Esophagus squamous epithelium (tissue), 5 donors: ENCODE measurements at places on chromosomes 5 and 9.

DNA sequence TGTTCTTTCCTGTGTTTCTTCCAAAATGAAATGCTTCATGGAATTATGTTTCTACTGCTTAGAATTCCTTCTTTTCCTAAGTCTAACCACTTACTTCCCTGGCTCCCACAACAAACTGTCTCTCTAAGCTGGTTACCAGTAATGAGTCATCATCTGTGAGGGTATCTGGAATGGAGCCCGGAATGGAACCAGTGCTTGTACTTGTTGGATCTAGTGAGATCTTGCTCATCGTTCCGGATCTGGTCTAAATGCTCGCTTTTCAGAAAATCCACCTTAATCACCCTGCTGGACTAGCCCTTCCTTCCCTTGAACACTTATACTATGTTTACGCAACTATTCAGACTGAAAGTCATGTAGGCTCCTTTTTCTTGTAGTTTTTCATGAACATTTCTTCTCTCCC lies 184.8 kb downstream of the PBX3 start:
- no peak for DNase-seq

DNA sequence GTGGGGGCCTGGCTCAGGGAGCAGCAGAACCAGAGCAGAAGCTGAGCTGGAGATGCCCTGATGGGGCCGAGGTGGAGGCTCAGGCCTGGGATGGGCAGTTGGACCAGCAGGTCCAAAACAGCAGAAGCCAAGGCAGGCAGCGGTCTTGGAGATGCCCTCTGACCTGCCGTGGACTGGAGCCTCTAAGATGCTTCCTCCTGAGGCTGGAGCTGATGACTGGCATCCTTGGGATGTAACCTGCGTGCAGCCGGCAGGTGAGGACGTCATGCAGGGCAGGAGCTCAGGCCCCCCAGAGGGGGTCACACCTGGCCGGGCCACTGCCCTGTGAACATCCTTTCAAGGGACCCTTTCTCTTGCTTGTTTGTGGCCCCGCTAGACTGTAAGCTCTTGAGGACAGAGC lies 162.0 kb downstream of the RGS3 start:
- DNase-seq: no peak

- no peak for DNase-seq
These were observed at the start of gene GRK6 for GRCh38 chr5:177426566-177427210. Gene GRK6, plus strand, starts transcription at chr5:177426676. Its CDS starts 170 bp downstream, at chr5:177426846.

DNA sequence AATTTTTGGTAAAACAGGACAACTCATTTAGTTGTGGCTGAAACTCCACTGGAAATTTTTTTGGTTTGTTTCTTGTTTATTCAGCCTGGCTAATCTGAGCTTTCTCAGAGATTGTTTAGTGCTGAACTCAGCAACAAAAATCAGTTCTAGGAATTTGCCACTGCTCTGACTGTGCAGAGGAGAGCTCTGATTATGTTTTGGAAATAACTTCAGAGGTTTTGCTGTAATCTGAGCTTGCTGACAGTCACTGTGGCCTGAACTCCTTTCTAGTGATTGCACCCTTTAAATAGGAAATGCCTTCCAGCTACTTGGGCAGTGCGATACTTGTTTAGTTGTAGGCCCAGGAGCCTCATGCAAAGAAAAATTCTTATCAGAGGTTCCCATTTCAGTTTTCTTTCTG lies 60.2 kb downstream of the OSTF1 start:
- DNase-seq: no peak

GRCh38 chr9:130448035-130448624 lies 3.4 kb downstream of the ASS1 start:
- DNase-seq: no peak

- peak; percentile 13 for DNase-seq
These were observed 31.6 kb downstream of the TNFSF8 start for GRCh38 chr9:114898741-114899140.

- DNase-seq: no peak
These were observed 8.2 kb downstream of the COL27A1 start for GRCh38 chr9:114163517-114163951.

DNA sequence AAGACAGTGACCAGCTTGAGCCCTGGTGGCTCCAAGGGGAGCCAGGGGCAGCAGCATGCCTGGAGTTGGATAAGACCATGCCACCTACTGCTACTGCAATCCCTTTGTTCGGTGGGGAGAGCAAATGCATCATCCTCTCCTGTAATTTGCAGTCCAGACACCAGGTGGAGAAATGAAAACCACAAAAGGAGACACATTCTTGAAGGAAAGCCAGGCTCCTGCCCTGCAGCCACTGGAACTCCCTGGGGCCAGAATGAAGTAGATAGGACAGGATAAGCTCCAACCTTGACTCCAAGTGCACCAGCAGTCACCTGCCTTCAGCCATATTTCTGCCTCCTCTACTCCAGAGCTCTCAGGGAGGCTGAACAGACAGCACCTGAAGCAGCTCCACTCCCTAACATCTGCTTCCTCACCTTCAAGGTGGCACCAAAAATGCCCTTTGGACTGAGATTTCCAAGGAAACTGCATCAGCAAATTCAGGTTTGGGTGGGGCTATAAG lies 65.1 kb upstream of the IQGAP2 start:
- no peak for DNase-seq

- no peak for DNase-seq
These were observed 14.4 kb upstream of the PLEKHG4B start for GRCh38 chr5:77546-77945.

GRCh38 chr5:132451387-132451786 lies 39.2 kb downstream of the IRF1 start:
- DNase-seq: no peak

GRCh38 chr9:127336506-127337352 lies 60.2 kb upstream of the SLC2A8 start:
- DNase-seq: no peak

DNA sequence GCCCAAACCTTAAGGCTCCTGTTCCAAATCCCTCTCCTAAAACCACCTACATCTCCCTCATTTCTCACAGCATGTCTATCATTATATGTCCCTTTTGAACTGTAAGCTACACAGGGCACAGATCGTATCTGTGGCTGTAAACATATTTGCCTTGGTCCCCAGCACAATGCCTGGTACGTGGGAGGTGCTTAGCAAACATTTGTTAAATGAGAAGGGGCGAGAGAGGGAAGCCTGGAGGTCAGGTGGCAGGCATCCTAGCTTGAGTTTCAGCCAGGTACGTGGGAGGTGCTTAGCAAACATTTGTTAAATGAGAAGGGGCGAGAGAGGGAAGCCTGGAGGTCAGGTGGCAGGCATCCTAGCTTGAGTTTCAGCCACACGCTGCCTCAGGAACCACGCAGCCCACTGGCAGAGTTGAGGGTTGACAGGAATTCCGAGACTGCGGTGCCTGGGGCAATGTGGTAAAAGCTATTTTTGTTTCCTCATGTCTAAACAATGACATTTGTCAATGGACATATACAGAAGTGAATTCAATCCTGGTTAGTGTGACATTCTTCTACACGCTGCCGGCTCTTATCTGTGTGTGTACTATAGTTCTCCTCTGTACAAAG lies 113.6 kb downstream of the EFNA5 start:
- DNase-seq: no peak

GRCh38 chr5:10565785-10566542 lies 2.1 kb downstream of the ANKRD33B start:
- no peak for DNase-seq

DNA sequence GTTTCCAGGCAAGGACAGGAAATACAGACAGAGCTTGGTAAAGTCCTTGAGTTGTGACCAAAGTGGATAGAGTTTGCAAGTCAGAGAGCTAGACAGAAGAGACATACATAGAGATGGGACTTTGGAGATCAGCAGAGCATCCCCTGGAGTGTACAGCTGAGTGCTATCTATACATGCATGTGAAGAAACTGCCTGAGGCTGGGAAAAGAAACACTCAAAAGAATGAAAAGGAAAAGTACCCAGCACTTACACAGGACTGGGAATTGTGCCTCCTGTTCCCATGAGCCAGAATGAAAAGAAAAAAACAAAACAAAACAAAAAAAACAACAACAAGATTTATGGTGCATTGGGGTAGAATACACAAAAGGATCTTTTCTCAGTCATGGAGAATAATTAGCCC lies 606.4 kb downstream of the ZNF608 start:
- DNase-seq: no peak

DNA sequence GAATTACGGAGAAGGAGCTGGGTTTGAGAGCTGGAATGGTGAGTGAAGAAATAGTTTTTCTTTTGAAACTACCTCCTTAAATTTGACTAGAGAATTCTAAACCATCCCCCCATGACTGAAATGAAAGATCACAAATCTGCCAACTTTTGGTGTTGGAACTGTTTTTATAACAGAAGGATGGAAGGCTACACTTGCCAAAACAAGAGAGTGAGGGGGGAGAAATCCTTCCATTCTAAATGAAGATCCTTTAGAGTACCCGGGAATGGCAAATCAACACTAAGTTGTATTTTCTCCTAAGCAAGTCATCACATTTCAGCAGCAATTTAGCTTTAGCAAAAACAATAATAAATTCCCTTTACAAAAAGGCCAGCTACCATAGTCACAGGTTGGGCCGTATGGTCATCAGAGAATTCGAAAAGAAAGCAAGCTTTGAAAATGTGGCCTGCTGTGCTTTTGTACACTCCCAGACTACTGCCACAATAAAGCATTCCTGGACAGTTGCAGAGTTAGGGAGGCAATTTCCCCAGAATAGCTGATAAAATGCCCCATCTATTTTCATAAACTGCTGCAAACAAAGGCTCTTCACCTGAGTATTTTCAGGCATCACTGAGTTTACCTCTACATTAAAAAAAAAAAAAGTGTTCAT lies 25.0 kb upstream of the FREM1 start:
- DNase-seq: no peak

- no peak for DNase-seq
These were observed 42.9 kb downstream of the TMEM38B start for GRCh38 chr9:105737205-105737604.

GRCh38 chr9:71669284-71669995 lies 98.9 kb downstream of the CEMIP2 start:
- no peak for DNase-seq
